CD4-positive, alpha-beta memory T cell (primary cell): ENCODE measurements at places on chromosomes 12 and 14. TPM values are rescaled to one million over a fixed set of nuclear protein-coding genes. Genes with fewer than 3 reads are reported as not detected.

DNA sequence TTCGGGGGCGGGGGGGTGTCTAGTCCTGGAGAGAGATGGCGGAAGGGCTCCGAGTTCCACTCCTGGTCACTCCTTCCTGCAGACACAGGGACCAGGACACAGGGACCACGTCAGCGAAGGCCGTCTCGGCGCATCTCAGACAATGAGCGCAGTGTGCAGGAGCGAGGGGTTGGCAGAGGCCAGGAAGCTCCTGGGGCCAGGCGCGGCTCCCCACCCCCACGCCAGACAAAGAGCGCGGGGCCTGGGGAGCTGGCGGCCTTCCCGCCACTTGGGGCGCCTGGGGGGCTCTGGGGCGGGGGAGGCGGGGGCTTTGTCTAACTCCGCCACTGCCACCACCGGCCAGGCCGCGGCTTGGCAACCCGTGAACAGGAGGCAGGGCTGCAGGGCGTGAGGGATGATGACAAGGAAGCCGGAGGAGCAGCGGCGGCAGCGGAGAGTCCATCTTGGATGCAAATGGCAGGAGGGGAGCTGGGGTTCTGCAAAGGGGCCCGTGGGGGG is 2.2 kb downstream of the CDK2AP1 start:
- no peak for DNase-seq

DNA sequence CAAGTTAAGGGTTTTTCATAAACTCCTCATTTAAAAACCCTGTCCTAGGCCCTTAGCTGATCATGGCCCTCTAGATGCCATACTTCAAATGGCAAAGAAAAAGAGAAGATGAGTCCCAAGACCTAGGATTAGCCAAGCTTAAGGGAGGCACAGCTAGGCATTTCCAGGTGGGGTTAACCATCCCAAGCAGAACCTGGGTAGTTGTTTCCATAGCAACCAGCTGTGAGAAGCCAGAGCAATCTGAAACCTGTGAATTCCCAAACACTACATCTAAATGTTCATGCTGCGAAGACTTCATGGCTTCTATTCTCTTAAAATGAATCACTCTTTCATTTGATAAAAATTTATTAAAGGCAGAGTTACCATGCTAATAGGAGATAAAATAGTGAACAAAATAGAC is 372.9 kb downstream of the C12orf50 start:
- no peak for DNase-seq

GRCh38 chr14:105083926-105084685 is 18.9 kb upstream of the GPR132 start:
- no peak for DNase-seq

- DNase-seq = no peak
Observed at GRCh38 chr14:92724516-92725340, 23.7 kb downstream of the LGMN start.

DNA sequence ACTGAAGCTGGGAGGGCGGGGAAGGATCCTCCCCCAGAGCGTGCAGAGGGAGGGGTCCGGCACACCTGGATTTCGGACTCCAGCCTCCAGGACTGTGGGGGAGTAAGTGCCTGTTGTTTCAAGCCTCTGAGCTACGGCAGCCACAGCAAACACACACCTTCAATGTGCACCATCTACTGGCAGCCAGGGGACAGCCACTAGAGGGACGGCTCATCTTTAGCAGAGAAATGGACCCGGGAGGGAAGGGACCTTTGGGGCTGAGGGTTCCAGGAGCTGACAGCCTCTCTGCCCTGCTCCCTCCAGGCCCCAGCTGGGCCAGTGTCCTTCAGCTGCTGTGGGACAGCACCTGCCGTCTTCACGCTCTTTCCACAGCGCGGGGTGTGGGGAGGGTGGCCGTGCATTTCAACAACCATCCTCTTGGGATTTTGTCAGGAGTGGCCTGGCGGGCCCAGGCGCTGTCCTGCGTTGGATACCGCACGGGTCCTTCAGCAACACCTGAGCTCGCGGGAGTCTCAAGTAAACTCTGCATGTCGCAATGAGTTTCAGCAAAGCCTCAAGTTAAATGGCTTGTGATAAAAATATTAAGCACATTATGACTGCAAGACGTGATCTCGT is 209.2 kb upstream of the C14orf180 start:
- DNase-seq = no peak

The RASSF8 gene
- not detected for total RNA-seq
